ENCODE measurements at places on chromosomes 13 and 19.

GRCh38 chr19:5603626-5604025, 18.9 kb downstream of the SAFB2 start:
- DNase-seq, result no peak

DNA sequence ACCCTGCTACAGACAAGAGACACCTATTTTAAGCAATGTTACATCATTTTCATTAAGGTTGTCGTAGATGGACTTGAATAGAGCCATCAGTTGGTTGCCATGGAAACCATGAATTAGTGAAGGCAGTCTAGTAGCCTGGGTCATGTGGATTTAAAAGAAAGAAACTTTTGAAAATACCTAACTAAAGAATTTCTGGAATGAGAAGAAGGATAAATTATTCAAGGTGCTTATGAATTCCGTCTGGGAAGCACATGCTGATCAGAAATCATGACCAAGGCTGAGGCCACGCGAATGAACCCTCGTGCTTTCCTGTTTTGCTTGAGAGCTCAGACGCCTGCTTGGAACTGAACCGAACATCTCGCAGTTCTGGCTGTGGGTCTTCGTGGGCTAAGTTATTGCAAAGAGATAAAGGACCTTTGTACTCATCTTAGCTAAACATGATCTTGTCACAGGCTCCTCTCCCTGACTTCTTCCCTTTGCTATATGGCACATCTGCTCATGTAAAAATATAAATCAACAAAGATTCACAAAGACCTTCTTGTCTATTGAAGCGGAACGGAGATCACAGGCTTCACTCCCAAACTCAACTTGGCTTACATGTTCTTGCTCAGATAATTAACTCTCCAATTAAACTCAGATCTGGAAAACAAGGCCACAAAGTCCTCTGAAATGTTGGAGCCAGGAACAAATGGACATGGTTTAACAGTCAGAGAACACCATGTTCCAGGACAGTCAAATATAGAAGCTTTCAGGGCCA, 140.2 kb downstream of the NUFIP1 start:
- no peak for DNase-seq

DNA sequence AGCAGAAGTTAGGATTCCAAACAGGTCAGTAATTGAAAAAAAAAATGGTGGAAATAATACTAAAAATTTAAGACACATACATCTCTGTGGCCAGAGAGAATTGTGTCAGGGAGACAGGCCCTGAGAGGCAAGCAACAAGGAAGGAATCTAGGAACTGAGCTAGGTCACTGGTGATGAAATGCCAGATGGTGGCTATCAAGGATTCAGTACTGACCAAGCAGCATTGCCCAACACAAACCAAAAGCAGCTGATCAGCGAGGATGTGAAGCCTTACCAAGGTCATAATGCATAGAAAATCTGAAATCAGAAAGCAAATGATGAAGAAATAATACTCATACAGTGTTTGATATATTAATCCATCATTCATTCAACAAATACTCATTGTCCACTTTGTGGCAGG, 905.0 kb downstream of the GPC5 start:
- no peak for DNase-seq

DNA sequence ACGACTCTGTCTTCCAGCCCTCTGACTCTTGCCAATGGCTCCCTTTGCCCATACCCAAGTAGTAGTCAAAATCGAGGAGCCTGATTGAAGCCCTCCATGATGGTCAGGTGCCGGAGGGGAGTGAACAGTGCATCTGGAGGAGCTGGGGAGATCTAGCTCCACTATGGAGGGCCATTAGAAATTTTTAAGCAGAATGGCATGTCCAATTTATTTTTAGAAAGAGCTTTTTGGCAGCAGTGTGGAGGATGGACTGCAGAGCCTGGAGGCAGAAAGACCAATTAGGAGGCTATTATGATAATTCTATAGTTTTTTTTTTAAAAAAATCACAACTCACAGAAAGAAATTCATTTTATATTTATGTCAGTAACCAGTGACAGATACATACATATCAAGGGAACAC, 92.7 kb upstream of the SLC7A1 start:
- no peak for DNase-seq

DNA sequence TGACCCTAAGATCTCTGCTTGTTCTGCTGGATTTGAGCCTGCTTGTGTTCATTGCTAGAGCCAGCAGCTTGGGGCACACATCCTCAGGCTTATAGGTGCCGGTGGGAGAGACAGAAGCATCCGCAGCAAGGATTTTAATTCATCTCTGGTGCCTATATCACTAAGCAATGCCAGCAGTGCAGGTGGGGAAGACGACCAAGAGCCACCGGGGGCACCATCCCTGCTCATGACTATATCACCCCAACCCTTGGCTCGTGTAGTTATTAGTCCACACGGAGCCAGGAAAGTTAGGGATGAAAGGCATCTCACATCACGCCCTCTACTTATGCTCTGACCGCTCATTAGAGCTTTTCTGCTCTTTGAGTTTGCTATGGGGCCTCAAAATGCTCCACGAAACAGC, 298.2 kb downstream of the DCLK1 start:
- DNase-seq, result no peak

- DNase-seq, result peak; percentile 35
These were observed 4.7 kb downstream of the PRR36 start for GRCh38 chr19:7869453-7869909.

DNA sequence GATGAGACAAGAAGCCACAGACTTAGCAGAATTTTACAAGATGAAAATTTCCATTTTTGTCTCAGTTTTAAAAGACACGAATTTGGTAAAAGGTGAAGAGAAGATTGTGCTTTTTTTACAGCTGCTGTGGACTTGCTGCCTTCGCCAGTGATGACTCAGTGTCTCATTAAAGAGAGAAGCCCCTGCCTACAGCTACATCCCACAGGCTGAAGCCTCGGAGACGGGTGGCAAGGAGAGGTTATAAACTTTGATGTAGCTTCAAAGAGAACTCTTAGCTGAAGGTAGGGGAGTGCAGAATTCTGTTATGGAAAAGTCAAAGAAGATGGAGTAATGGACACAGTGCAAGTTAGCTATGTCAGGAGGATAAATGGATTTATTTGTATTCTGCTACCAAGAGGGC, 683.4 kb upstream of the ARGLU1 start:
- no peak for DNase-seq

GRCh38 chr13:32176696-32177095, 138.5 kb downstream of the ZAR1L start:
- no peak for DNase-seq

- no peak for DNase-seq
These were observed 211.2 kb upstream of the RXFP2 start for GRCh38 chr13:31528176-31528575.

DNA sequence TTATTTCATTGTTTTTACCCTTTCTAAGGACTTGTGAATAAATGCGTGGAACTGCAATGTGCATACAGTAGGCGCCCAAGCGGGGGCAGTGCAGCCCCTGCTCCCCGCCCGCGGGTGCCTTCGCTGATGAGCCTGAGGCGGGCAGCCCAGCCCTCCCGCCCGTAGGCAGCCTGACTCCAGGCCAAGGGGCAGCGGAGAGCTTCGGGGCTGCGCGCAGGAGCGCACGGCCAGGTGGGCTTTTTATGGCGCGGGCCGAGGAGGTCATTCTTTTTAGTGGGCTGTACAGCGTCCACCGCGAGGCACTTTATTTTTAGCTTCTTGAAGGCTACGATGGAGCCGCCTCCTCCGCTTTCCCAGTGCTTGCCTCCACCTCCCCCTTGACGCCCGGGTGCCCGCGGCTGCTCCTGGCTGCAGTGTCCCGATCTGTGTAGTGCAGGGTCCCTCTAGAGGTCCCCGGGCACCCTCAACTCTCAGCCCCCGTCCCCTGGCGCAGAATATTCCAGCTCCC, 60.5 kb downstream of the CCNE1 start:
- no peak for DNase-seq

- DNase-seq, result no peak
These were observed 1.9 kb upstream of the RABAC1 start for GRCh38 chr19:41960973-41961372.

DNA sequence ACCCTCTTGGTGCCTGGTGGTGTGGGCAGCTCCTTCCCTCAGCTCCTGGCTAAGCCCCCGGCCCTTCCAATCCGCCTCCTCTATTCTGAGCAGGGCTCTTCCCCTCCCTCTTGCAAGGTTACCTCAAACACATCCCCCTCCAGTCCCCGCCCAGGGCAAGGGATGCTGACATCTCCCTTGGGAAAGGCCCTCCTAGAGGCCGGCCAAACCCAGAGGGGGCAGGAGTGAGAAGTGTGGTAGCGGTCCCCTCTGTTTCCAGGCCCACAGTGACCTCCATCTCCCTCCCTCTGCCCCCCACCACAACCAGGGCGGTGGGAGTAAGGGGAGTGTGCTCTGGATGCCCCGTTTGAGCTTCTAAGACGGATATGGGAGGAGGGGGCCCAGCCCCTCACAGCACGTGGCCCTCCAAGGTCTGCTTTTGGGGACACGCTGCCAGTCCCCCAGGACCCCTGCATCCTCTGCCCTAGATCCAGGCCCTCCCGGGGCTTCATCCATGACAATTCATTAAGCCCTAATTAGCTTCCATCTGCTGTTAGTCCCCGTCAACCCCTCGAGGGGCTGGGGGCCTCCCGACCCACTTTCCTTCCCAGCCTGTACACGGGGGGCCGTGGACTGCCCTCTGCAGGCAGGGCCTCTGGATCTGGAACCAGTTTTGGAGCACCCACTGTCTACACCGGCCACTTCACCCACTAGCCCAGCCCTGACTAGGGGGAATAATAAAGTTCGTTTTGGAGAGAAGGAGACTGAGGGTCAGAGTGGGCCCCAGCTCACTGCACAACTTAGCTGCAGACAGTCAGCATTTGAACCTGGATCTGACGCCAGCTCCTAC, 2.3 kb downstream of the LINGO3 start:
- no peak for DNase-seq

DNA sequence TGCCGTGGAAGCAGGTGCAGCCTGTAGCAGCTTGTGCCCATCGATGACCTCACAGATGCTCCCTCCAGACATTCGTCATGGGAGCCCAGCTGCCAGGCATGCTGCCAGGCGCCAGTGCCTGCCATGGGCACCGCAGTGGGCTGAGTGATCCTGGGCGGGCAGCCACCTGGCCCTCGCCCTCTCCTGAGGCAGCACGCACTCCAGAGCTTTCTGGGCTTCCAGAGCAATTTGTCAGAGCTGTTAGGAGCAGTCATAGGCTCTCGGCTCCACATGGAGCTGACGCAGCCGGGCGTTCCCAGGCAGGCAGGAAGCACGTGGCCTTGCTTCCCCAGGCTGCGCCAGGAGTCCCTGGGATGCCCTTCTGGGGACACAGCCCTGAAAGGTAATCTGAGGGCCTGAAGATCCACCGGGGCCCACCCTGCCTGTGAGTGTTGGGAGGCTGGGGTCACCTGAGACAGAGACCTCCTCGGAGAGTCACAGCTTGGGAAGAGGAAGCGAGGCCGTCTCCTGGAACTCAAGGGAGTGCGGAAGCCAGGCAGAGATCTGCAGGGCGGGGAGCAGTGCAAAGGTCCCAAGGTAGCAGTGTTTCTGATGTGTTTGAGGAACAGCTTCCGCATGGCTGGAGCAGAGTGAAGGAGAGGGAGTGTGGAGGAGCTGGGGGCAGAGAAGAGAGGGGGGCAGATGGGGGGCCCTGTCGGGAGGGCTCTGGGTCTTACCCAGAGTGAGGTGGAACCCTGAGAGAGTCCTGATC, 50.6 kb downstream of the DPF1 start:
- no peak for DNase-seq

DNA sequence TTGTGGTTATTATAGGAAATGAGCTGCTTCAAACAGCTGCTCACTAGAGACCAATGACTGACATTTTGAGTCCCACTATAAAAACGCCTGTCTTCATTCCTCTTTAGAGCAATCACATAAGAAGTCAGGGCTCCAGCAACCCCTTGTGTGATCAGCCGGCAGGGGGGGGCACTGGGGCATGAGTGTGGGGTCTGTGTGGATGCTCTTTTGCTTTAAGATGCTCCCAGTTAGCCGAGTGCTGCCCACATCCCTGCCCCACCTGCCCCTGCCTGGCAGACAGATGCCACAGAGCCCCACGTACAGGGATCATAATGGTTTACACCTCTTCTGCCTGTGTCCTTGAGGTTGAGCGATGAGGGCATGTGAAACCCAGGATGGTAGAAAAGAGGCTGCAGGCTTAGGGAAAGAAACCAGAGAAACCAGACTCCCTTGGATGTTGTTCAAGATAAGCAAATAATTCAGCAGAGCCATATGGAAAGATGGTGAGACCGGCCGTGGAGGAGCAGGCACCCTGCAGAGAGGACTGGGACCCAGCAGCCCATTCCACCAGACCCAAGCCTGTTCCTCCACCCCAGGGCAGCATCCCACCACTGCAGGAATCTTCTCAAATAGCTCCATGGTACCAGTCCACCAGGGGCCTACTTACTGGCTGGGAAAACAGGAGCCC, 55.4 kb downstream of the CHST8 start:
- DNase-seq, result no peak

- DNase-seq, result no peak
These were observed 145.7 kb downstream of the ABCC4 start for GRCh38 chr13:95155504-95155903.

DNA sequence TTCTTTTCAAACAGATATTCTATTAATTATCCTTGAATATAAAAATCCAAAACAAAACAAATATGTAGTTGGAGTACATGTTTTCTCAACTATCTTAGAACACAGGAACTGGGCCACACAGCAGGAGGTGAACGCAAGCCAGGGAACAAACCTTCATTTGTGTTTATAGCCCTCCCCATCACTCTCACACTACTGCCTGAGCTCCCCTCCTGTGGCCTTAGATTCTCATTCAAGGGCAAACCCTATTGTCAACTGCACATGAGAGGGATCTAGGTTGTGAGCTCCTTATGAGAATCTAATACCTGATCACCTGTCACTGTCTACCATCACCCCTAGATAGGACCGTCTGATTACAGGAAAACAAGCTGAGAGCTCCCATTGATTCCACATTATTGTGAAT, 427.1 kb upstream of the PRR20A start:
- no peak for DNase-seq

DNA sequence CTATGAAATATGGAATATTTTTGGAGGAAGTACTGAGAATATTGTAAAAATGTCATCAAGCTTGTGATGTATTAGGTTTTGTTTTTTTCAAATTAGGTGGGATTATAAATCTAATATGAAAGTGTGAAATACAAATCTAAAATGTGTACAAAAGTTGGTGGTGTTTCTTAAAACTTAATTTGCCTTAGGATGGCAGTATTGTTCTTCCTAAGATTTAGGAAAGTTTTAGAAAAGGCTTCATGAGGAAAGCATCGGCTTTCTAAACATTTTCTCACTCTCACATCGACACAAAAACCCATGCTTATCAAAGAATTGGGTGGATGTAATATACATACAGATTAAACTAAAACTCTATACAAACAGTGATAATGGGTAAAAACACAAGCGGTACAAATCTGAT, 972.0 kb upstream of the PCDH20 start:
- DNase-seq, result no peak

- no peak for DNase-seq
These were observed 202.4 kb downstream of the ITGBL1 start for GRCh38 chr13:101654883-101655282.

DNA sequence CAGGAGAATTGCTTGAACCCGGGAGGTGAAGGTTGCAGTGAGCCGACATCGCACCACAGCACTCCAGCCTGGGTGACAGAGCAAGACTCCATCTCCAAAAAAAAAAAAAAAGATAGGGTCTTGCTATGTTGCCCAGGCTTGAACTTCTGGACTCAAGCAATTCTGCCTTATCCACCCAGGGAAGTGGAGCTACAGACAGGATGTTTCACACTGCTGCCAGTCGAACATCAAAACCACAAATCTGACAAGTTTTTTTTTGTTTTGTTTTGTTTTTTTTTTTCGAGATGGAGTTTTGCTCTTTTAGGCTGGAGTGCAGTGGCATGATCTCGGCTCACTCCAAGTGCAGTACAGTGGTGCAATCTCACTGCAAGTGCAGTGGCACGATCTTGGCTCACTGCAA, 10.8 kb downstream of the XPO4 start:
- no peak for DNase-seq

Data from NCI-H187 (cell line).